ENCODE measurements at places on chromosomes 4 and X. TPM values are rescaled to one million over a fixed set of nuclear protein-coding genes. Genes with fewer than 3 reads are reported as not detected.

The DMRTC1 gene
- not detected for total RNA-seq

The PNMA6F gene
- total RNA-seq: not detected

- no peak for DNase-seq
Observed at GRCh38 chr4:151753056-151753455, 7.8 kb downstream of the GATB start.

DNA sequence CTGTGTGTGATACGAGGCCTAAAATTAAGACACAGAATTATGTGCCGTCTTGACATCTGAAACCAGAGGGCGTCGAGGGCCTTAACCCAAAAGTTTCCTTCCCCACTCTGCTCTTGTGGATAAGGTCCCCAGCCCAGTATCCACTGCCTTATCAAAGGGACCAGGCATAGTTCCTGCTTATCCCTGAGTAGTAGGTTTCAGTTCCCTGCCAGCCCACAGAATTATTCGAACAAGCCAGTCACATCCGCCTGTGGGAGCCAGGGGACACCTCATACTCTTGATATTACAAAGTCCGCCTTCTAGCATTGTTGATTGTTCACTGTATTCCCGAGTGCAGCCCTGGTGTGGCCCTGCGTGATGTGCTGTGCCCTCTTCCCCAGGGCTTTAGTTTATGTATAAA is 5.4 kb upstream of the MMRN1 start:
- DNase-seq: no peak

The SPRY1 gene
- 250 TPM for total RNA-seq

GRCh38 chr4:67604029-67604381 is 45.5 kb downstream of the STAP1 start:
- DNase-seq: no peak

DNA sequence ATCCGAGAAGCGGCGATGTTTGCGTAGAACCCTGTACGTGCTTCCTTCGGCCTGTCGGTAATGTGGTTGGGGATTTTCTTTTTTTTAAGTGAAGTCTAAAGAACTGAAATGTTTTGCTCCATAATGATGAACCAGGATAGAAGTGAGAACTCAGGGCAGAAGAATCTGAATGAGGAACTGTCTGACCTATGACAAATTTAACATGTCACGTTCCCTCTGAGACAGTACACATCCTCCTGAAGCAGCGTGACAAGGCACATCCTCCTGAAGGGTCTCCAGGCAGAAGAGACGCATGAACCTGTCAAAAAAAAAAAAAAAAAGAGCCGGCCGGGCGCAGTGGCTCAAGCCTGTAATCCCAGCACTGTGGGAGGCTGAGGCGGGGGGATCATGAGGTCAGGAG is 6.2 kb downstream of the CSF2RA start:
- no peak for DNase-seq

The FAM47E gene
- 1.7 TPM for total RNA-seq

The MAGEA10 gene
- total RNA-seq: not detected

DNA sequence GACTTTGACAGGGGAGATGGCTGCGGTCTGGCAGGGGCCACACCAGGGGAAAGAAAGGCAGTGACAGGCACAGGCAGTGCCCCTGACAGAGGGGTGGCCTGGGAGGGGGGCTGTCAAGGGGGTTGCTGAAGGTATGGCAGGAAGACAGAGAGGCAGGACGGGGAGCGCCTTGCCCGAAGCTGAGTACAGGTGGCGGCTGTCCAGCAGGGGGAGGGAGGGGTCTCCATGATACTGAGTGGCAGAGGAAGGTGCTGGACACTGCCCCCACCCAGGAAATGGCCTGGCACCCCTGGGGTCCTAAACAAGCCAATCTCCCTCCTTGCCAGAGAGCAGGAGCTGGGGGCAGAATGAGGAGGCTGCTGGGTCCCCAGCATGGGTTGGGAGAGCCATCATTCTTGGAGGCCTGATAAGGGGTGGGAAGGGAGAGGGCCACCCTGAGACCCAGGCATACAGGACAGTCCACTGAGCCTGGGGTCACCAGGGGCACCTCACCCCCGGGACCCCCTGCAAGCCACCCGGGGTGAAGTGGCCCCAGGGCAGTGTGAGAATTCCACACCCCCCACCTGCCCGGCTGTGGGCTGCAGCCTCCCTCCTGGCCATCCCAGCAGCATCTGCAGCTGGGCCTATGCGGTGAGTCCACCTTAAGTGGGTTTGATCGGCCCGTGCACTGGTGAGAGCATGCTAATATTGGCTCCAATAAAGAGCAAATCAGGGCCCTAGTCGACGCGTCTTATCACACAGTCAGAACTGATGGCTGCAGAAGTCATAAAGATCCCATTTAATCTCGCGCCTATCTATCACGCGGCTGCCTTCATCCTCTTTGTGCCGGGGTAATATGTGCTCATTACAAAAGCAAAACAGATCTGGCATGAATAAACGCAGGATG is 108.5 kb downstream of the FAM53A start:
- DNase-seq: no peak

- DNase-seq: no peak
Observed at GRCh38 chr4:37662861-37663390, 23.2 kb downstream of the RELL1 start.

GRCh38 chr4:173862754-173863153 is 332.7 kb upstream of the HAND2 start:
- DNase-seq: no peak

DNA sequence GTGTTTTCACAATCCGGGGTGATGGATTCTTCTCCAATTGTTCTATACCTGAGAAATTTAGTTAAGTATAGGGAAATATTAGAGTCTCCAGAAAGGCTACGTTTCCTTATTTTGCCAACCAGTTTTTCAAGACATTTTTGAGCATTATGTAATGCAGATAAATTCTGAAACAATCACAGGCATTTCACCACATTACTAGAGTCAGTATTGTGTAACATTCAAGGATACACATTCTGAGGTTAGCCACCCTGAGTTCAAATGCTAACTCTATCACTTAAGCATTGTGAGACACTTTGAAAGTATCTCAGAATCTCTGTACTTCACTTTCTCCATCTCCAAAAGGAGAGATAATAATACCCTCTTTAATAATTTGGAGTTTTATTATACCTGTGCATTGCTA is 10.6 kb downstream of the SULT1B1 start:
- DNase-seq: no peak

GRCh38 chrX:68355629-68355920 is 77.7 kb downstream of the OPHN1 start:
- no peak for DNase-seq

The GATA1 gene
- not detected for total RNA-seq

The XPNPEP2 gene
- 2.4 TPM for total RNA-seq

- DNase-seq: no peak
Observed at GRCh38 chrX:31057691-31058090, 14.2 kb downstream of the FTHL17 start.

GRCh38 chrX:134520860-134521390 is 61.0 kb downstream of the HPRT1 start:
- DNase-seq: no peak

- DNase-seq: no peak
Observed at GRCh38 chr4:62571494-62571893, 1371.4 kb downstream of the ADGRL3 start.

GRCh38 chr4:154586296-154587033 is 4.1 kb downstream of the FGA start:
- DNase-seq: no peak

DNA sequence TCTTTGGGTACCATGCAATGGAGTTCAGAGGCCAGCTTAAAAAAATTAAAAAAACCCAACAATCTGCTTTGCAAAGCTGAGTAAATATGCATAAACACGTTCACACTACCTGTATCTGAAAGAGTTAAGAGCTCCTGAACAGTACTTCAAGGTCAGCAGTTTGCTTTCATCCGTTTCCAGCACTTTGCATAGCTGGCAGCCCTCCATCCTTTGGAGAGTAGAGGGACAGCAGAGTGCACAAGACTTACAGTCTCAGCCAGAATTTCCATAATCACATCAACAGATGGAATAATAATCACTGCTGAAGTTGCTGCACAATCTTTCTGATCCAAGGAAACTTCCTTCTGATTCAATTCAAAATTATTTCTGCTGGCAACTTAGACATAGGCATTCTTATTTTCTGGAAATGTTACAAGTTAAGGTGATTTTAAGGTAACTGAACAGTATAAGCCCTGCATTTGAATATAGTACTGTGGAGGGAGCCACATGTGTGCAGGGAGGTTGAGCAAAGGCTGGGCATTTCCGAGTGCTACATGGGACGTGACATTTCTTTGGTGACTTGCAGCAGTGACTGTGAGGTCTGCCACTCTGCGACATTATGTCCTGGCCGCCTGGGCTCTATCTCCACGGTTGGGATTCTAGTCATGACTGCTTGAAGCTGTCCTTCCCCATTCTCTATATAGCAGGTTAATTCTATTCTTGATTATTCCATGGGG is 73.5 kb upstream of the EMCN start:
- DNase-seq: no peak

- DNase-seq: no peak
Observed at GRCh38 chr4:65646136-65646535, 24.2 kb downstream of the EPHA5 start.

The CHRDL1 gene
- 264 TPM for total RNA-seq

DNA sequence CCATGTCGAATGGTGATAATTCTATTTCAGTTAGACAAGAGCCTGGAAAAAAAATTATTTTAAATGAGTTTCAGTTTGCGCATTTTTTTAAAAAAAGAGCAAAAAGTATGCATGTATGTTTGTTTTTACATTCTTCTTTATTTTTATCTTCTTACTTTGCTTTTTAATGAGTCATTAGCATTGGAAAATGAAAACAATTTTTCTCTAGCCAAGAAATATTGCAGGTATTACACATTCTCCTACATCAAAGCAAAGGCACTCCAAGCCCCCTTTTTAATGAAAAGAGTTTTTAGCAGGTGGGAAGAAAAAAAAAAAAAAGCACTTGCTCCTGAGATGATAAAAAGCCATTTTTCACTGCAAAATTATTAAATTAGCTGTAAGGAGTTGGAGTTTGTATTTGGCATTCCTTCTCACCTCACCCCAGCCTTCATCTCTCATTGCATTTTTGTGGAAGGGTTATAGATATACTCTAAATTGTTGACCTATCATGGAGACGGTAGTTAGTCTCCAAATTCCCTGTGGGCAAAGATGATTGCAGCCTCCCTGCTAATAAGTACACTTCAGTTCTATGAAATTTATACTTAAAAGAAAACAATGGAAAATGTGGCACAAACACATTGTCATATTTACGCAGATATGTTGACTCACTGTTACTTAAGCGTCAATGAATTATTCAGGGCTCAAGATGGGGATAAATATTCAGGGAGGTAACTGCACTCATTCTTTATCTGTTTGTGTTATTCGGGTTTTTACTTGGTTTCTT is 43.8 kb downstream of the PALLD start:
- no peak for DNase-seq

DNA sequence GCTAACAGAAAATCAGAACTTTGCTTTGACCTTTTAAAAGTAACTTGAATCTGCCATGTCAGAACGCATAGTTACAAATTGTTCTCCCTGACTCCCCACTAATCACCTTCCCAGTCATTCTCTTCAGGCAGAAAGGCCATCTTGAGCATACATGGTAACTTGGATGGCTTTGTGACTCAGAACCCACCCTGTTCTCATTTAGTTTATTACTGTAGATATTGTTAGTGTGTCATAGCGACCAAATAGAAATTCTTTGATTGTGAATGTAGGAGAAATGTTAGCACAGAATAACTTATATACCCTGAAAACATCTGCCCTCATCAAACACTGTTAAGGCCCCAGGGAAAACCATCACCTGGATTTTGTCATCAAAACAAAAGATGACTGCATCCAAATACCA is 382.0 kb downstream of the MAGEB5 start:
- DNase-seq: no peak

DNA sequence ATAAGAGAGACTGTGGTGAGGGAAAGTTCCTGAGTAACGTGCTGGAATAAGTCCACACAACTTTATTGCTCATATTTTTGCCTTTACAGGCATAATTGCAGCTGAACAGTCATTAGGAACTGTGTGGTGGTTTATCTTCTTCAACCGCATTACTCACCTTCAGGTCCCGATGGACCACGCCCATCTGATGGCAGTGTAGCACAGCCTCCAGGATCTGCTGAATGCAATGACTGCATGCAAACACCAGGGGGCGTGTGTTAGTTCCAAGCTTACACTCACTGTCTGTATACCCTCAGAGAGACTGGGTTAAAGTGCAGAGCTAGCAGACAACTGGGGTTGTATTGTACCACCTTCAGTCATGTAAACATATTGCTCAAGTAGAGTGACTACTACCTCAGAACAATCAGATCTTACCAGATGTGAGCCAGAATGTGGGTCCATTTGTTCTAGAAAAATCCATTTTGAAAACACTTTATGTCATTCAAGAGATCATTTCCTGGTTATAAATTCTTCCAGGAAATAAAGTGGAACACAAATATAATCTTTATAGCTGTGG is 214.0 kb downstream of the CAMK2D start:
- DNase-seq: peak; percentile 76

- DNase-seq: no peak
Observed at GRCh38 chr4:88207171-88207570, 48.7 kb upstream of the ABCG2 start.

DNA sequence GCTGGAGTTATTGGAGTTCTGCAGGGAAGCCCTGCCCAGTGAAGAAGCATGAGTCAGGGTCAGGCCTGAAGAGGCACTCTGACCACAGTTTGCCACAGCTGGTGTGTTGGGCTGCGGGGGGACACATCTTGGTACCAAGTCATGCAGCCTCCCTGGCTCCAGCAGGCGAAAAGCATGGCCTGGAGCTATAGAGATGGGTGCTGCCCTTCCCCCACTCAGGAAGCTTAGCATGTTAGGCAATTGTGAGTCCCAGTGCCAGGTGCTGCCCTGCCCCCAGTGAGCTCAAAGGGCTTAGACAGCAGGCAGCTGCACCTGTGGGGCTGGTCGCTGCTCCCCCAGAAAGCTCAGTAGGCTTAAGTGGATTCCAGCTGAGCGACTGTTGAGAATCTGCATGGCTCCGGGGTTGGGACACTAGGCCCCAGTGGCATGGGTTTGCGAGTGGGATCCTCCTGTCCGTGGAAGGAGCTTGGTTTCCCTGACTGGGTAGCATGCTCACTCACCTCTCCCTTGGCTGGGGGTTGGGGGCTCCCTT is 755.5 kb downstream of the GLUD2 start:
- DNase-seq: no peak

The PLK4 gene
- total RNA-seq: 1.4 TPM

DNA sequence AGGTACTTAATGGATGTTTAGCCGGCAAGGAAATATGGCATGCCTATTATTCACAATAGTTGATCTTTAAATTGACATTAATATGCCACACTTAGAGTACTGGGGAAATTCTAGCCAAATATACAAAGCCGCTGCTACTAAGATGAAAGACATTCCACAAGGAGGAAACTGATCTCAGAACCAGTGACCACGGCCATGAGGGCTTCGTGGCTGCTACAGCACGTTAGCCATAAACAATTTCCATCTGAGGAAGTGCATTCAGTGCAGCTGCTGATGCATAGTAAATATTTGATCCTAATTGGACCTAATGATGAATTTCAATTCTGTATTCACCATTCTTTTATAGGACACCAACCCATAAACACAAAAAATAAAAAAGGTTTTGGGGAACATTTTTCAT is 59.1 kb downstream of the SORBS2 start:
- no peak for DNase-seq

The RHOXF2B gene
- total RNA-seq: not detected
